ENCODE measurements at places on chromosomes 7 and 10. TPM values are rescaled to one million over a fixed set of nuclear protein-coding genes. Genes with fewer than 3 reads are reported as not detected.

The R3HCC1L gene
- total RNA-seq = 10.8 TPM

The ASL gene
- total RNA-seq = 45.8 TPM

The CUZD1 gene
- 1.4 TPM for total RNA-seq

The PGAM1 gene
- 107 TPM for total RNA-seq

The GRM3 gene
- not detected for total RNA-seq

The TMEM130 gene
- total RNA-seq = 0.57 TPM

The PRPF18 gene
- total RNA-seq = 89.4 TPM

The OR6B1 gene
- total RNA-seq = not detected

The MMP21 gene
- total RNA-seq = 0.09 TPM

The EMX2 gene
- total RNA-seq = 1.1 TPM

The OGDH gene
- total RNA-seq = 26.2 TPM

The SEMA3D gene
- 51.2 TPM for total RNA-seq

The MYL10 gene
- total RNA-seq = not detected

The GNGT1 gene
- not detected for total RNA-seq

The TMEM229A gene
- total RNA-seq = 3.8 TPM

The BMPER gene
- total RNA-seq = 157 TPM

The HGF gene
- total RNA-seq = 194 TPM

The MYO3A gene
- total RNA-seq = not detected

The ODAD2 gene
- 0.18 TPM for total RNA-seq

The PRR15 gene
- total RNA-seq = 2.4 TPM

The SLC39A12 gene
- total RNA-seq = not detected

The CYP2E1 gene
- total RNA-seq = 0.82 TPM

All from fibroblast of the aortic adventitia (primary cell).